ENCODE measurements at places on chromosomes 3 and 15.

GRCh38 chr3:51983578-51984268, 388 bp downstream of the ACY1 start:
- no peak for DNase-seq

- no peak for DNase-seq
These were observed 35.5 kb downstream of the IL5RA start for GRCh38 chr3:3074551-3075257.

DNA sequence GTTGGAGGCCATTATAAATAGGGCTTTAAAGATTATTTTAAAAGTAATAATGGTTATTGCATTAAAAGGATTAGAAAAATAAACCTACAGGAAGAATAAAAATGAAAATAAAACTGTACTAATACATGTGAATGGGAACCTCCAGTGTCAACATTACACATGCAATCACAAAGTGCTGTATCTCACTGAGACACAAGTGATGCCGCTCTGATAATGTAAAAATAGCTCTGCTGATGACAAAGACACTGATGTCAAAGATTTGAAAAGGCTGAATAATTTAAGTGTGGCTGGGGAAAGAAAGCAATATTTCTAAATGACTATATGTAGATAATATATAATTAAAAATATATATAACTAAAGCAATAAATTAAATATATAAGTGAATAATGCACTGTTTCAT, 129.1 kb upstream of the RAP2B start:
- no peak for DNase-seq

- DNase-seq, result no peak
These were observed 271.3 kb downstream of the TJP1 start for GRCh38 chr15:29550834-29551465.

GRCh38 chr3:8817486-8817885, 48.1 kb upstream of the OXTR start:
- no peak for DNase-seq

GRCh38 chr3:50583897-50584296, 14.6 kb downstream of the HEMK1 start:
- no peak for DNase-seq

DNA sequence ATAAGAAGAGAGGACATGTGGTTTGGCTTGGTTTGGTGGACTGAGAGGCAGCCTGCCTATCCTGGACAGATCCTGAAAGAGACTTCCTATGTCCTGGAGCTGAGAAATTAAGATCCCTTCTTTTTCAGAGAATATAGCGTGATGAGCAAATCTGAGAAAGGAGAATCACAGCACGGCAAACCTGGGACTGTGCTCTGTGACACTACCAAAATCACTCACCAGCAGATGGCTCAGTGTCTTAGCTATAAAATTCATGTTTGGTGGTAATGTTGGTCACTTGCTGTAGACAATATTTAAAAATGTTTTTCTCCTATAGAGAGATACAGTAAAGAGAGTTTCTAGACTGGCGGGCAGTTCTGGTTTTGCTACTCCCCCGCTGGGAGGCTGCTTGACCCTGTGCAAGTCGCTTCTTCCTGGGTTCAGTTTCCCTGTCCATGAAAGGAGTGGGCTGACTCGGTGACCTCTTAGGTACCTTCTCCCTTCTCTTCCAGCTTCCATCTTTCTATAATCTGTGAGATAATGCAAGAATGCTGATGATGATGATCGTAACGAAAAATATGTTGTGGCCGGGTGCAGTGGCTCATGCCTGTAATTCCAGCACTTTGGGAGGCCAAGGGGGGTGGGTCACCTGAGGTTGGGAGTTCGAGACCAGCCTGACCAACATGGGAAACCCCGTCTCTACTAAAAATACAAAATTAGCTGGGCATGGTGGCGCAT, 7.6 kb upstream of the HES1 start:
- no peak for DNase-seq

GRCh38 chr3:160885791-160886286, 129.8 kb downstream of the PPM1L start:
- no peak for DNase-seq

DNA sequence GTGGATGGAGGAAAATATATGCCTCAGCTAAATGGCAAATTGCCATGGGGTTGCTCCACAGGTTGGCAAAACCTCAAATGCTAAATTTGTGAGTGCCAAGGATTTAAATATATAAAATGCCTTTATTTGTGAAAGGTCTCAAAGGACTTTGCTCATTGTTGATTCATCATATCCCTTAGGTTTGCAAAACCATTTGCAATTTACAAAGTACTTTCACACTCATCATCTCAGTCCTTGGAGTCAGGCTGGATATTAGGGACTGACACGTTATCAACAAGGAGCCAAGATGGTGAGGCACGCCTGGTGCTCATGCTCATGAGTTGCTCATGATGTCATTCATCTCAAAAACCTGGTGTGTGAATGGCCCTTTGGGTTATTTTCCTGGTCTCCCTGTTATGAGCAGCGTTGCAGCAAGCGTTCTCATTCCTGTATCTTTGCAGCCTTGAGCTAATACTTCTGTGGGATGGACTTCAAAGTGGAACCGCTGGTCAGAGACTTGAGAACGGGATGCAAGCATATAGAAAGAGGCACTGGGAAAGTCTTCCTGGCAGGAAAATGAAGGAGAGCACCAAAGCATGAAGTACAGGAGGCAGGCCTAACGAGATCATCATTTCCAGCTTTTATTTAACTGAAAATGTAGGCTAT, 66.0 kb downstream of the MYO1E start:
- no peak for DNase-seq

Data from CD4-positive, alpha-beta T cell treated with Interleukin-4 for 1 hour (primary cell).